ENCODE measurements at places on chromosomes 2 and 18. TPM values are rescaled to one million over a fixed set of nuclear protein-coding genes. Genes with fewer than 3 reads are reported as not detected.

DNA sequence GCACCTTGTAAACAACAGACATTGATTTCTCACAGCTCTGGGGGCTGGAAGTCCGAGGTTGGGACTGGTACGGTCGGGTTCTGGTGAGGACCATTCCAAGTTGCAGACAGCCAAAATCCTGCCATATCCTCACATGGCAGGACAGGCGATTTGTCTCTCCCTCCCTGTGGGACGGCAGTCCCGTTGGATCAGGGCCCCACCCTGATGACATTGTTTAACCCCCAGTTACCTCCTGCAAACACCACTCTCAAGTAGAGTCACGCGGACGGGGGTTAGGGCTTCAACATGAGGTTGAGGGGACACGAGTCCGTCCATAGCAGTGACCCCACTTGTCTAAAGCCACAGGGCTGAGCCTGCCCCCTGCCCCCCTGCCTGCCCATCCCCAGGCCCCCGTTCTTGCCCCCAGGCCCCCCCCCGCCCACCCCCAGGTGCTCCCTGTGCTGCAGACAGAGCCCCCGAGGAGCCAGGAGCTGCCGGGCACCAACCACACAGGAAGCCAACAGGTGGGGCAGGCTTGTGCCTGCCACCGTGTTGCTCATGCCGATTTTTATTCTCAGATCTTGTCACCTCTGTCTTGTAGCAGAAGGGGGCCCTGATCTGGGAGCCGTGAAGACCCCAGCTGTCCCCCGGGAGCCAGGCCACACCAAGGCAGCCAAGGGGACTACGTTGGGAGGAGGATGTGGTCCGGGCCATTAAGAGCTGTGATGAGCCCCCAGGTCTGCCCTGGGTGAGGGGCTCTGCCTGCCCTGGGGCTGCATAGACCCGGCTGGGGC is 82.2 kb downstream of the NFATC1 start:
- no peak for DNase-seq

Gene FIGN
- total RNA-seq = 5.6 TPM

Gene DYNAP
- total RNA-seq = not detected

DNA sequence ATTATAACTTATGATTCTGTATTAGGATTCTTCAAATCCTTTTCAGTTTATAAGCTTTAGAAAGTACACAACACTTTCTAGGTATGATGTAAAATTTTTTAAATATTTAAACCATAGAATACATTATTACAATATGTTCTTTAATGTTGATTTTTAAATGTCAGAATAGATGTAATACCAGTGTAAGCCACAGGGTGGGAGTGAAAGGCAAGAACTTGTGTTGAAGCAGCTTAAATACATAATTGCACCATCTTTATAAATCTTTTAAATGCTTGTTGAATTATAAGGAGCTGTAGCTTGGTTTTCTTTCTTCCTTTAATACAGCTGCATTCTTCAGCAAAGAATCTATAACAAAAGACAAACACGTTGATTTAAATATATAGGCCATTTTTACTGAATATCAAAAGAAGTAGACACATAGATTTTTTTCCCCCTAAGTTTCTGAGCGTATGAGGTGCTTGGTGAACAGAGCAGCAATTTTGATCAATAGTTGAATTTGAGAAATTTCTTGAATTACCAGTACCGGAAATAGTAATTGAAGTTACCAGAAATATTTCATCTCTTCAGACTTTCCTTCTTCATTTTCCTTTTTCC is 63.0 kb downstream of the TANK start:
- DNase-seq = no peak

DNA sequence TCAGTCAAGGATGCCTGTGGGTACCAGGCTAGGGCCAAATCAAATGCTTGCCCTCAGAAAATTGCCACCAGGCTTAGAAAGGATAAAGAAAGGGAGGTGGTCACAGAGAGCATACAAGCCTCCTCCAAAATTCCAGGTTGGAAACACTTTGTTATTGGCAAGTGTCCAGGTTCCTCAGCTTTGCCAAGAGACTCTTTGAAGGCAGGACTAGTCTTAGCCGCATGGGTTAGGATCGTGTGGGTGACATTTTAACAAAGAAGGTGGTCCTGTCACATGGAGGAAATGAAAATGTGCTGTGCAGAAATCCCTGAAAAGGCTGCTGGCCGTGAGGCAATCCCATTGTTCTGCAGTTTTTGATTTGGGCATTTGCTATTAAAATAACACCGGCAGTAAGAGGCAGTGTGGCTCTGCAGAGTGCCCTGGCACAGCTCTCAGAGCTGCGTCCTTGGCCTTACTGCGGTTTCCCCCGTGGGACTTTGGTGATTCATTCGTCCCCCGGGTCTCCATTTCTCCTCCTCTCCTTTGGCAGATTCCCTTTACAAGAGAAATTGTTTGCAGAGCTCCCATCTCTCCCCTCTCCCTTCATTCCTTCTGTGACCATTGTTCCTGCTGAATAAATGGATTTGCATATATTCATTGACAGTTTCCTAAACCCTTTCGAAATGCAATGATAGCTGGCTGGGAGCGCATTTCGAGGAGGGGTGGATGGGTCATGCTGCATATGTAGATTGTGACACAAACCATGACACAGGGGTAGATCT is 187.3 kb downstream of the VAPA start:
- no peak for DNase-seq

Gene GREB1
- total RNA-seq = 20.3 TPM

DNA sequence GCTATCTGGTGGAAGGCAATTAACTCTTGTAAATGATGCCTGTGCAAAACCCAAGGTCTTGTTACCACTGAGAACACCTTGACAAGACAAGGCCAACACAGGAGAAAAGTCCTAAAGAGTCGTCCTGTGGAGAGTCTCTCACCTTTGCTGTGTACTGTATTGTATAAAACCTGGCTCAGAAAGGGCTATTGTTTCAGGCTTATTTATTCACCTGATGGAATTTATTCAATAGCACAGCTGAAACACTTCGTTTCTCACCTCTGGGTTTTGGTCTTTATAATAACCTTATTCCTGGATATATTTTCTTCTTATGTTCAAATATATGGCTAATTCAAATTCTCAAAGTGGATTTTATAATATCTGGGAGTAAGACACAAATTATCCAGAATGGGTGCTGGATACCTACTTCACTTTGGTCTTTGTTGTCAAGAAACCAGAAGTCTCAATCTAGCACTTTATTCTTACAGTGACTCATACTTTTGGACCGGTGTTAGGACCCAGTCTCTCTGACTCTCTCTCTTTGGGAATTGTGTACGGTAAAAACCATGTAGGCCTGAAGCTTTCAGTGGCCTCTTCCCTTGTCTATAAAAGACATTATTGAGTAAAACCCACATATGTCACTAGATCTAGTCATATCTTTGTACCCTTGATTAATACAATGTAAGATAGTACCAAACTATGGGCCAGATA is 16.1 kb upstream of the STAT4 start:
- no peak for DNase-seq

Gene IL1B
- total RNA-seq = not detected

- DNase-seq = no peak
Measured at GRCh38 chr18:13836559-13836958, 12.6 kb downstream of the MC5R start.

- DNase-seq = no peak
Measured at GRCh38 chr2:196466581-196466980, 172.9 kb upstream of the CCDC150 start.

Gene GPBAR1
- 1.0 TPM for total RNA-seq

Gene ESCO1
- 13.3 TPM for total RNA-seq

Gene CAPN14
- total RNA-seq = 0.14 TPM

GRCh38 chr2:218127929-218128455 is 2.2 kb downstream of the CXCR2 start:
- no peak for DNase-seq

DNA sequence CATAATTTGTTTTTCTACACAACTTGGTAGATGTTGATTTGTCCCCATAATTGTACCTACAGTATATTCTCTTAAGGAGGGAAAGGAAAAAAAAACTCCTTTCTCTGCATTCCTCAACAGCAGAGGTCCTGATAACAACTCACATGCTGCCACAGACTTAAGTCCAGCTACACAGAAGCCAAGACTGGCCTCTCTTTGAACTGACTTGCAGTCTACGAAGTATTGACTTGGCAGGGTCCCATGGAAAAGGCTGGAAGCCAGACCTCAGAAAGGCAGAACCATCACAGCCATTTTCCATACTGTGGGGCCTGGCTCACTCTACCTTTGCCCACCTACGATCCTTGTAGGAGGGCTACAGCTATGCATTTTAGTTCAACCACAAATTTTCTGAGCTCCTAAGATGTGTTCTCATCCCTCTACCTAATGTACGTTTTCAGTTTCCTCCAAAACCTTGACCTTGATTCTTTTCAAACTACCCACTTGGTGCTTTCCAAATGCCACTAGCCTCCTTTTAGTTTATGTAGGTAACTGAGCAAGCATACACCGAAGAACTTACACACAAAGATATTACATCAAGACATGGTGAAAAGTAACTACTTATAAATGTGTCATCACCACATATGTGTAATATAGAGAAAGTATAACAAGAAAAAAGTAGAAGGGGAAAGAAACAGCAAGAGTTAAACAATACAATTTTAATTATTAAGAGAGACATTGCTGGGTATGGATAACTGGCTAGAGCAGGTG is 12.2 kb downstream of the LONRF2 start:
- DNase-seq = no peak

- DNase-seq = peak; percentile 94
Measured at GRCh38 chr2:216535454-216535995, 36.9 kb downstream of the RPL37A start.

Gene TMEM182
- total RNA-seq = 1.4 TPM

DNA sequence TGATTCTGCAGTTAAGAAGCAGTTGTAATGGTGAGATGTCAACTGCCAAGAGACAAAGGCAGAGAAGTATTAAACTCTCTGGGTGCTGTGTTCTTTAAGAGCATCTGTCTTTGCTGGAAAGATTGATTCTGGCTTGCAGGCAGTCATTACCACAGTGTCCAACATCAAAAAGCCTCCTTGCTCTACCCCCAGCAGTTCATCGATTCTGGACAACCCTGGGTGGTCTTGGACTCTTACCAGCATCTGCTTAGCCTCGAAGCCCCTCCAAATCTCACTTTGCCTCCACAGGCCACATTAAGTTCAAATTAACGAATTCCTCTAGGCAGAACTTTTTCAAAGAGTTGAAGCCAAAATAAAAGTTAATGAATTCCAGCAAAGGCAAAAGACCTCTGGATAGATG is 1061.4 kb downstream of the TSN start:
- DNase-seq = no peak

DNA sequence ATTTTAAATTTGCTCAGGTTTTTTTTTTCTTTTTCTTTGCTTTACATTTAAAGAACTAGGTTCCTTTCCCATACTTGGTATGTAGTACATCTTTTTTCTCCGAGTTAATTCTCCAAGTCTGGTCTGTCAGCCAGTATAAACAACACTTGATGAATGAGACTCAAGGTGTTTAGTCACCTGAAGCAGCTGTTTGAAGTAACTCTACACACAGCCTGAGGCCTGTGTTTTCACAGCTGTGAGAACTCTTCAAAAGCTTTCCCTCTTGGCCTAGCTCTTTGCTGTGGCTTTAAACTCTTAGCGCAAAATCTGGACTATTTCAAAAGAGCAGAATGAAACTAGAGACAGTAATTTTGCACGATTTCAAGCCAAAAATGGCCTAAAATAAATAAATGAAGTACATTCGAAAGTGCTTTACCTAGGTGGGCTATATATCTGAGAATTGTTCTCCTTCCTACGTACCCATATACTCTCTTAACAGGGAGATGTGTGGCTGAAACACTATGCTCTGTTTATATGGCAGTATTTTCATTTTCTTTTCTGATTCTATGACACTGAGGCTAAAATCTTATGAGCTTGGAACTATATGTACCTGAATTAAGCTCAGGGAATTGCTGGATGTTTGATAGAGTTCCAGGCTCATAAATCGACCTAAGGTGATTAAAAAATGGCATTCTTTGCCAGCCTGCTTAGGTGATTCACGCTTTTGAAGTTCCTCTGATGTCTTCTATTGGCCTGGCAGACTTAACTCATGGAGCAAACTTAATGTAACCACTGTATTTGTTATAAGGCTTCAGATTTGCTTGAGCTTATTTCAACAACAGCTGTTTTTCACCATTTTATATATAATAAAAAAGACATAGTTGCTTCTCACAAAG is 1044.1 kb upstream of the ZEB2 start:
- no peak for DNase-seq

Measured in uterus (tissue), 4 donors.